ENCODE measurements at places on chromosomes 11 and 22. TPM values are rescaled to one million over a fixed set of nuclear protein-coding genes. Genes with fewer than 3 reads are reported as not detected.

Gene DHCR7
- total RNA-seq = 54.8 TPM

Gene DTX4
- total RNA-seq = 1.1 TPM

Gene OR56A1
- not detected for total RNA-seq

Gene MS4A15
- not detected for total RNA-seq

Gene MOGAT2
- not detected for total RNA-seq

Gene TP53AIP1
- total RNA-seq = not detected

Gene MTFP1
- total RNA-seq = 127 TPM

Gene NKAPD1
- 8.3 TPM for total RNA-seq

Gene PYGM
- total RNA-seq = not detected

Gene MOV10L1
- total RNA-seq = 6.7 TPM

Gene HORMAD2
- not detected for total RNA-seq

Gene PHLDA2
- 51.2 TPM for total RNA-seq

Gene OR2AG2
- not detected for total RNA-seq

Gene TSPAN32
- total RNA-seq = not detected

Gene LMNTD2
- total RNA-seq = 0.05 TPM

Gene SCGB1A1
- not detected for total RNA-seq

Gene PGA5
- total RNA-seq = not detected

Gene TRIM34
- 10.8 TPM for total RNA-seq

Gene XKR3
- total RNA-seq = not detected

Gene GNAZ
- total RNA-seq = 0.47 TPM

Gene ACCSL
- total RNA-seq = not detected

Gene KRTAP5-1
- not detected for total RNA-seq

Gene HEPACAM
- not detected for total RNA-seq

Gene PLEKHA7
- total RNA-seq = 1.1 TPM

Gene BANF1
- total RNA-seq = 139 TPM

Gene CERK
- total RNA-seq = 59.3 TPM

Gene NRXN2
- total RNA-seq = not detected

Gene HOATZ
- total RNA-seq = not detected

Gene KRTAP5-2
- not detected for total RNA-seq

Gene JHY
- total RNA-seq = 1.2 TPM

Gene NOX4
- total RNA-seq = 31.4 TPM

Gene SOX6
- total RNA-seq = 1.1 TPM

Gene MFRP
- total RNA-seq = 0.07 TPM

Gene ST3GAL4
- 23.1 TPM for total RNA-seq

Gene C22orf42
- total RNA-seq = not detected

Gene MMP7
- not detected for total RNA-seq

Gene ROBO4
- total RNA-seq = 405 TPM

Gene OR5F1
- total RNA-seq = not detected

Gene ZNF202
- 5.0 TPM for total RNA-seq

Gene SAA4
- total RNA-seq = not detected

Gene RIC3
- not detected for total RNA-seq

Gene KLHDC7B
- total RNA-seq = not detected

Gene CCT8L2
- not detected for total RNA-seq

Gene BCO2
- 0.40 TPM for total RNA-seq

Gene FIBIN
- total RNA-seq = not detected

Gene HEPN1
- not detected for total RNA-seq

Gene DDTL
- 0.60 TPM for total RNA-seq

Gene SCGB1C1
- not detected for total RNA-seq

Gene GDPD4
- total RNA-seq = not detected
